ENCODE measurements at places on chromosomes 6 and 20.

- no peak for DNase-seq
These were observed 118.6 kb upstream of the ASF1A start for GRCh38 chr6:118775381-118775780.

DNA sequence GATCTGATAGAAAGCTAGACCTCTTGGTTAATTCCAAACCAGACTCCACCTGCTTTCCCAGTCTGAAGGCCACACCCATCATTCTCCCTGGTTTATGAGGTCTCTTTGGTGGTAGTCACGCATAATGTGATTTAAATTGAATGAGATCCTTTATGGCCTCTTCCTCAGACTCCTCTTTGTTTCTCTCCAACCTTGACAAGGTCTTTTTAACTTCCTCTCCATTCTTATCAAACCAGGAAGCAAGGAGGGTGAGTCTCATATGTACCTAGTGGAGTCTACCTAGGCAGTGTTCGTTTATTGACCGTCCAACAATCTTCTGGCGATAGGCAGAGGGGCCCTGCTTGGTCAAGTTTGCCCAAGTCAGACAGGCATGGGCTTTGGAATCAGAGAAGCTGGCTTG lies 184.2 kb upstream of the LAMP5 start:
- no peak for DNase-seq

DNA sequence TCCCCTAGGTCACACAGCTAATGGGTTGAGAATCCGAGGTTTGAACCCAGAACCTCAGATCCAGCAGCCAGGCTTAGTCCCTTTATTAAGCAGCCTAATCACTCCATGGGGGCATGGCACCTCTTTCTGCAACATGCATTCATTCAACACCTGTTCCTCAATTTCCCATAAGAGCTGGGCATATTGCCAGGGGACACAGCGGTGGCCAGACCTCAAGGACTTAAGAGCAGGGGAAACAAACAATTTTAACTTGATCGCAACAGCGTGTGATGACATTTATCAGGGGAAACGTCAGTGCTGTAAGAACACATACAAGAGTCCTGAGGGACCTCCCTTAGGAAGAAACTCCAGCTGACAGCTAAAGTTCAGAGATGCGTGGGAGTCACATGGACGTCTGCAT lies 267.4 kb upstream of the CDH4 start:
- DNase-seq = no peak

- DNase-seq = no peak
These were observed 65.5 kb downstream of the PTPRT start for GRCh38 chr20:43124241-43124640.

DNA sequence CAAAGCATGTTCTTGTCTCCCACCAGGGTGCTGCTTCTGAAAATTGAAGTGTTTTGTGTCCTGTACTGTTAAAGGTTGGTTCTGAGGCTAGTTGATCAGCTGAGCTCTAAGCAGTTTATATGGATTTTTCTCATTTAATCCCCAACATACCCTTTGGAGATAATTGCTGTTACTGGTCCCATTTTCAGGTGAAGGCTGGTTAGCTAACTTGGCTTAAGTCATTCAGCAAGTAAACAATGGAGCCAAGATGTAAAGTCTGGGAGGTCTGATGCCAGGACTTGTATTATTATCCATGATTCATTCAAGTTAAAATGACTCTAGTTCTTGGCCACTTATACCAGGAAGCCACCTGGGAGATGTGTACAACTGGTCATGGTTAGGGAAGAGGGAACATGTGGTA lies 42.5 kb upstream of the FERMT1 start:
- DNase-seq = no peak

DNA sequence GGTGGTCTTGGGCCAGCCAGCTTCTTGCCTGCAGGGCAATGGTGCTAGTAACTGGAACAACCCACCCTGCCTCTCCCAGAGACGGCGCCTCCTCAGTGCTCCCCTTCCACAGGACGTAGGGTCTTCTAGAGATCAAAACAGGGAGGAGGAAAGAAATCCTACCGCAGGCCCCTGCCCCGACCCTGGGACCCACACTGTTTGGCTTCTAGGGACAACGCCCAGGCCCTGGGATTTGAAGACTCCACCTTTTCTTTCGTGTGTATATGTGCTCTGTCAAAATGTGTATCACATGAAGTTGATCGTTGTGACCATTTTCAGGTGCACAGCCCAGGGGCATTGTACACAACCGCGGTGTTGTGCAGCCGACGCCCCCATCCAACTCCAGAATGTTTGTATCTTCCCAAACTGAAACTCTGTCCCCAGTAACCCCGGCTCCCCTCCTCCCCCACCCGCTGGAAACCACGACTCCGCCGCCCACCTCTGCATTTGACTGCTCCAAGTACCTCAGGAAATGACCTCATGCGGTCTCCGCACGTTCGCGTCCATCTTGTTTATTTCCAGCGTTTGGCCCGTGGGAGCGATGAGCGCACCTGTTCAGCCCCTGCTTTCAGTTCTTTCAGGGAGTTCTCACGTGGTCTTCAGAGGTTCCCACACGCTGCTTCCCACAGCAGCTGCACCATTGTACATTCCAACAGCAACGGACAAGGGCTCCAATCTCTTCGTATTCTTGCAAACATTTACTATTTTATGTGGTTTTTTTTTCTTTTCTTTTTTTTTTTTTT lies 3.4 kb upstream of the BHLHE23 start:
- DNase-seq = no peak

- DNase-seq = no peak
These were observed 143.5 kb upstream of the AKAP12 start for GRCh38 chr6:151096255-151096612.

- DNase-seq = no peak
These were observed 92.4 kb upstream of the CD83 start for GRCh38 chr6:14025160-14025559.

GRCh38 chr20:50892394-50892793 lies 38.8 kb downstream of the ADNP start:
- no peak for DNase-seq

DNA sequence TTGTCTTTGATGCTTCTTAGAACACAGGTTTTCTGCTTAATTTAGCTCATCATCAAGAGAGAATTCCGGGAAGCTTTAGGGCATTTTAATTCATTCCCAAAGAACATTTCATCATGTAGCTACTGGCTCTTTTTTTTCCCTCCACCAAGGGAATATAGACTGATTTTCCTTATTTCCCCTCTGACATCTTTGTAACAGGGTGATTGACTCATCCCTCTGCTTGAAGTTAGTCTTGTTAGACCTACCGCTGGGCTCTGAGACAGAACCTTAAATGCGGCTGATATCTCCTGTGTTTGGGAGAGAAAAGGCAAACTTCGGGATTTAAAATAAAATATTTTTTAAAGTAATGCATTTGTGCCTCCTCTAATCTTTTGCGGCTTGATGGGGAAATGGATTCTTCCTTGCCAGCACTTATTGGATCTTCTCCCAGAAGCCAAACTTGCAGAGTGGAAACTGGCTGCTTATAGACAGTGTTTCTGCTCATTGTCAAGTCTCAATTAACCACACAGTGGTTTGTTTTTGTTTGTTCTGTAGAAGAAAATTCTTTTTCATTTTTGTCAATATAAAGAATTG lies 272.7 kb upstream of the PLCB4 start:
- no peak for DNase-seq

- no peak for DNase-seq
These were observed 474.9 kb upstream of the AGPAT4 start for GRCh38 chr6:161748535-161749416.

DNA sequence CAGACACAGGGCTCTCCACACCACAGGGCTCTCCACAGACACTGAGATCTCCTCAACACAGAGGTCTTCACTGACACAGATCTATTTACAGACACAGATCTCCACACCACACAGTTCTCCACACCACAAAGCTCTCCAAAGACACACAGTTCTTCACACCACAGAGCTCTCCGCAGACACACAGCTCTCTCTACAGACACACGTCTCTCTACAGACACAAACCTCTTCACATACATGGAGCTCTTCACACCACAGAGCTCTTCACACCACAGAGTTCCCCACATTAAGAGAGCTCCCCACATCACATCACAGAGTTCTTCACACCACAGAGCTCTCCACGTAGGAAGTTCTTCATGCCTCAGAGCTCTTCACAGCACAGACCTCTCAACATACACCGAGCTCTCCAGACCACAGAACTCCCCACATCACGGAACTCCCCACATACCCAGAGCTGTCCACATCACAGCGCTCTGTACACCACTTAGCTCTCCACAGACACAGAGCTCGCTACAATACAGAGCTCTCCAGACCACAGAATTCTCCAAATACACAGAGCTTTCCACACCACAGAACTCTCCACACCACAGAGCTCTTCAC lies 53.9 kb downstream of the ERMARD start:
- DNase-seq = no peak

DNA sequence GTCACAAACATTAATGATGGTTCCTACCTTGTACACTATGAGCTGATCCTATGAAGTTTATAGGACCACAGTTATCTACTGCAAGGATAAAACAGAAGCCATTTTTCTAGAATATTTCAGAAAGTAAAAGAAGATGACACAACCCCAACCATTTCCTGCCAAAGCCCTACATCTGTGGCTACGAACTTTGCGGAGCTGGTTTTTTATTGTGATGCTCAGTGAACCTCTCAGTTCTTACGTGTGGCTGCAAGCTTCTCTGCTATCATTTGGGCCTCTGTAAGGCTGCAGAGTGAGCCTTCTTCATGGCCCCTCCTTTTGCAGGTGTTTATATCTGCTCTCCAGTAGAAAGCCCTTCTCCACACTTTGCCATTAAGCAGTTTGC lies 17.8 kb upstream of the TAGAP start:
- no peak for DNase-seq

- no peak for DNase-seq
These were observed 92.3 kb upstream of the ELOVL5 start for GRCh38 chr6:53441035-53441493.

DNA sequence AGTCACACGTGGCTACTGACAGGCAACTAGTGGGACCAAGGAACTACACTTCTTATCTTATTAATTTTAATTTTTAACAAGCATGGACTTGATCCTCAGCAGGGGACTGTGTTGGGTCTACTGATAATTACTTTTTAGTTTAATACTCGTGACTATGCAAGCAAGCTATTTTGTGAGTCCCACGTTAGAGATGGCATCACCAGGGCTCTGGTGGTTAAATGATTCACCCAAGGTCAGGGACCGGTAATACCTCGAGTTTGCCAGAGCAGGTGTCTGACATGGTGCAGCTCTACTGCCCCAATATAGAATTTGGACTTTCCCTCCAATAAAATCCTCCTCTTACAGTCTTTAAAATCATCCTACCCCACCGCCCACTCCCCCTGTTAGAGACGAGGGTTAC lies 98.6 kb upstream of the RIN2 start:
- DNase-seq = no peak

DNA sequence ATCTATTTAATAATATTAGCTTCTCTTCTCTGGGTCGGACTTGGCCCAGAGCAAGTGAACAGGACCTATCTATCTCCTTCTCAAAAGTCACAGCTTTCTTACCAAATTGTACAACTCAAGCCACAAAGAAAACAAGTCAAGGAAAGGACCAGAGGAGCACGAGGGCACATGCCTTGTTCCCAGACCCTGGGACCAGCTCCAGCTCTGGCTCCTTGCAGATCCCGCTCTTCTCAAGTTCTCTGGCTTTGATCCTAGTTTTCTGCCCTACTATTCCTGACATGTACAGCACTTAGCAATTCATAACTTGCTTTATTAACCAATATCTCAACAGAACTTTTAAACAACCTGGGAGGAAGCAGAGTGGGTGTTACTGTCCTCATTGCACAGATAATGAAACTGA lies 185.9 kb downstream of the ESR1 start:
- no peak for DNase-seq

DNA sequence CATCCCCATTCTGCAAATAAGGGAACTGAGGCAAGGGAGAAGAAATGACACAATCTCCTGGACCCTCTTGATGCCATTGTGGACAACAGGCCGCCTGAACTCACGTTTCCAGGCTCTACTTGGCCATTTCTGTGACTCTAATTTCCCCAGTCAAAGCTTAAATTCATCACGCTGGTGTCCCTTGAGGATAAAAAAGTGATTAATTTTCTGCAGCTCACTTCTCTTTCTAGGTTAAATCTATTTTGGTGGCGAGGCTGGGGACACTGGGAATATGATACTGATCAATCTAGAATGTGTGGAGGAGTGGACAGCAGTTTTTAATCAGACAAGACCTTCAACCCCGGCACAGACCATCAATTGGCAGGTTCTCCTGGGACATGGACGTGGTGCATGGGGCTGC lies 168.2 kb upstream of the SULF2 start:
- DNase-seq = no peak

GRCh38 chr6:142682985-142683384 lies 262.0 kb downstream of the HIVEP2 start:
- no peak for DNase-seq

DNA sequence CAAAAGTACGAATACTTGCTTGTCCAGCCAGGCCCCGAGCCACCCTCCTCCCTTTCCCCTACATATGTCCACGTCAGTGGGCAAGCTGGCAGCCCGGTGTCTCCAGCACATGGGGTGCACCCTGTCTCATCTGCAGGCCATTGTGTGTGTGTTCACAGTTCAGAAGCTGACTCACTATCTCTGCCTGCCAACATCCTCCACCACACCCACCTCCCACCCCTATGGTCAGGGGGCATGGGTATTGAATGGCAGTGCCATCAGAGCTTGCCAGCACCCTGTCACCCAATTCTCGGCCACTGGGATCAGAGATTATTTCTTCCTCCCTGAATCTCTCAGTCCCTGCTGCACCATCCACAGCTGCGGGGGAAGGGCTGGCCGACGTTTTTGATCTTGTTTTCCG lies 195.7 kb downstream of the FARS2 start:
- DNase-seq = no peak

DNA sequence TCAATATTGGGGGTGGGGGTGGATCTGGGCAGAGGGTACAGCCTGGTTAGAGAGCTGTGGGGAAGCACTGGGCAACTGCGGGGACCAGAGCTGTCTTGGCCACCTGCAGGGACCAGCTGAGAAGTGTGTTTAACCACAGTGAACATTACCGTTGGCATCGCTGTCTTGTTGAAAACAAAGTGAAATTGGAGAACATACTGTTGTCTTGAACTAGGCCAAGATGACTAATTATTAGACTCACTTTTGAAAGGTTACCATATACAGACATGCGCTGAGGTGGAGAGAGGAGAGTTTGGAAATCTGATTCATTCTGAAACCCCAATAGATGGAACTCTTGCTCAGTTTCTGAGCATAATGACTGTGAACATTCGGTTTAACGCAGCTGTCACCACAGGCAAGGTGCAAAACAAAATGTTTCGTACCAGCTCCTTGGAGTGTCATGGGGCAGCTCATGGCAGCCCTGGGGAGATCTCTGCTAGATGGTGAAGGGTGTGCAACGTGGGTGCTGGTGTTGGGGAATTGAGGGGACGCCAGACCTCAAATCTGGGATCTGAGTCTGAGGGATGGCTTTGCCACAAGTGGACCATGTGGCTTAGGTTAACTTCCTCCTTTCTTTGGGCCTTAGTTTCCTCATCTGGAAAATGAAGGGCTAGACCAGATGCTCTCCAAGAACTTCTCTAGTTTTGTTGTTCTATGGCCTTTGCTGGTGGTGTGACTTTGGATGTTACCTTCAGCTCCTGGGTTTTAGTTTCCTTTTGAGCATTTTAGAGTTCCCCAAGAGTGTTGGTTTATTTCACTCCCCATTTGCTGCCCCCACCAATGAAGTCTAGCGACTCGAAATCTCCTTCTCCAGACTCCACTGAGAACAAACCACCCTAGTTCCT lies 24.6 kb upstream of the GTSF1L start:
- DNase-seq = no peak

GRCh38 chr20:45409521-45410272 lies 1.6 kb downstream of the DBNDD2 start:
- no peak for DNase-seq

Data from mesothelial cell of epicardium (in vitro differentiated cells).